ENCODE measurements at places on chromosomes 11 and 22.

GRCh38 chr11:134685793-134686380 lies 273.8 kb upstream of the B3GAT1 start:
- no peak for DNase-seq

- no peak for DNase-seq
Measured at GRCh38 chr11:94746721-94747120, 21.4 kb upstream of the AMOTL1 start.

DNA sequence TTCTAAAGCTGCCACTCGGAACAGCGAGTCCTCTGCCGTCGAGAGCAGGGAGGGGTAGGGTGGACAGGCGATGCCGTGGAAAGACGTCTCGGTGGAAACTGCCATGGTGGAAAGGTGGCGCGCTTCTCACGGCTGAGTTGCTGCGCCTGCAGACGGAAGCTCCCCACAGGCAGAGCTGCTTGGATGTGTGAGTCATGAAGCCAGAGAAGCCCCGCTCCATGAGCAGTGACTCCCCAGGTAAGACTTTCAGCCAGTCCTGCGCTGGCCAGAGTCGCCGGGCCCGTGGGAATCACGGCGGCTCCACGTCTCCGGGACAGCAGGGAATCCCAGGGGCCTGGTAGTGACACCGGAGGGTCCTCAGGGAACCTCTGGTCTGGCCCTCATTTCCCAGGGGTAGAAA lies 4.0 kb upstream of the TRMU start:
- no peak for DNase-seq

DNA sequence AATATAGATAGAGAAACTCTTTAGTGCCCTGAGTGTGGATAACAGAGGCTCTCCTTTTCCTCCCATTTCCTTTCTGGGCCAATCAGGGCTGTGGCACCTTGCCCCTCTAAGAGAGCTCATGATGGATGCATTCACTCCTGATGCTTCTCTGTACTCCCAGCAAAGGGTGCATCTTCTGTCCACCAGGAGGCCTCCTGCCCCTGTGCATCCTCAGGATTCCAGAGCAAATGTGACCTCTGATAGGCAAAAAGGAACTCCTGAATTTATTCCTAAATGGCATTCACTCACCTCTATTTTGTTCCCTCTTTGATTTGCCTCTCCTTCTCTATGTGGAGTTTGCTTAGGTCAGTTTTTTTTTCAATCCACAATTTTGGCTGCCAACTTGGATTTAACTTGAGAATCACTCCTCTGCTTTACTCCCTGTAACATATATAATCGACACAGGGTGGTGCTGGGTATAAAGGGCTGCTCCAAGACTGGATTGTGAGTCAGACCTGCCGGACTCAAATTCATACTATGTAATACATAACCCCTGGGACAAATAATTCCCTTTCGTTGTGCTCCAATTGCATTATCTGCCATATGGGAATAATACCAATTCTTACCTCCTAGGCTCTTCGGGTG lies 1.1 kb upstream of the MRGPRX4 start:
- no peak for DNase-seq

- no peak for DNase-seq
Measured at GRCh38 chr11:32831221-32831620, 1.5 kb downstream of the PRRG4 start.

DNA sequence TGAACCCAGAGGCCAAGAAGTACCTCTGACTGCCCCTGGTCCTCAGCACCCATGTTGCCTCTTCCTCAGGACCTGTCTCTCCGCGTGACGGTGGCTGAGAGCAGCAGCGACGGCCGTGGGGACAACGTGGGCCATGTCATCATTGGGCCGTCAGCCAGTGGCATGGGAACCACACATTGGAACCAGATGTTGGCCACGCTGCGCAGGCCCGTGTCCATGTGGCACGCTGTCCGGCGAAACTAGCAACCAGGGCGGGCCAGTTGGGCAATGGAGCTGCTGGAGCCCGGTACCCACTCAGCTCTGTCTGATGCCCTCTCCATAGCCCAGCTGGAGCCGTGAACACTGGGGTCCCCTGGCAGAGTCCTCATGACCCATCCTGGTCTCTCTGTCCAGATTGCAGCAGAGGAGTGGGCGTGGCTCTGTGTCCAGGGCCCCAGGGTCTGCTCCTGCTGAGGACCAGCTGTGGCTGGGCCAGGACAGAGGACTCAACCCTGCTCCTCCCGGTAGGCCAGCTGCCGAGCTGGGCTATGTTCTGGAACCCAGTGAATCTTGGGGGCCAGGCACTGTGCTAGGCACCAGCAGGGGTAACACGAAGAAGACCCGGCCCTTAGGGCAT lies 8.0 kb upstream of the RHOD start:
- DNase-seq = no peak

- DNase-seq = peak; percentile 7
Measured at GRCh38 chr22:39994566-39995392, at the start of gene FAM83F. FAM83F (plus strand) TSS chr22:39994954; CDS start chr22:39995043, 89 bp downstream.

DNA sequence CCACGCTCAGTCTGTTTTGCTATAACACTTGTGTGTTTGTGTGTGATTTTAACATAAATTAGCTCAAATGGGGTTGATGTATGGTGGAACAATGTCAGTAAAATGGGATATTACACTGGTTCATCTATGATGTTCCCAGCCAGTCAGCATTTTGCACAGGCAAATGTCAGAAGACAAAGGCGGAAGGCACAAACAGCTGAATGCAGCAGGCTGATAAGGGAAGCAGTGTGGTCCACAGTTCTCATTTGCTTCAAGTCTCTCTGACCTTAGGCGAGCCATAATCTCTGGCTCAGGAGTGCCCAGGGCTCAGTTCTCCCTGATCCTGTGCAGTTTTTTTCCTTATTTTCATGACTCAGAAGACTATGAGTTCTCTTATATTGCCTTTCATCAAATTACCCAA lies 102.7 kb downstream of the FAR1 start:
- no peak for DNase-seq

DNA sequence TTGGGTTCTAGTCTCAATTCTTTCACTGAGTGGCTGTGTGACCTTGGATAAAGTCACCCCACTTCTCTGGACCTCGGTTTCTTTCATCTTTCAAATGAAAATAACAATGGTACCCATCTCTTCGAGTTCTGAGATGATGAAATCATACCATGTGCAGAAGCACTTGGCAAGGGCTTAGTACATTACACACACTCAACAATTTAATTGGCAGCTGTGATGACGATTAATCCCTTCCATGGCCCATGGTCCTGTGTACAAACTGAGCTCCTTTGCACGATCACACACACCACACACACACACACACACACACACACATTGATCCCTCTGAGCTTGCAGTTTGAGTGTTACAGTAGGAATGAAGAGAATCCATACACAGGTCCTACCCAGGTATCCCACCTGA lies 103.4 kb upstream of the ASPHD2 start:
- no peak for DNase-seq

GRCh38 chr11:46302866-46303265 lies 25.4 kb downstream of the CREB3L1 start:
- no peak for DNase-seq

DNA sequence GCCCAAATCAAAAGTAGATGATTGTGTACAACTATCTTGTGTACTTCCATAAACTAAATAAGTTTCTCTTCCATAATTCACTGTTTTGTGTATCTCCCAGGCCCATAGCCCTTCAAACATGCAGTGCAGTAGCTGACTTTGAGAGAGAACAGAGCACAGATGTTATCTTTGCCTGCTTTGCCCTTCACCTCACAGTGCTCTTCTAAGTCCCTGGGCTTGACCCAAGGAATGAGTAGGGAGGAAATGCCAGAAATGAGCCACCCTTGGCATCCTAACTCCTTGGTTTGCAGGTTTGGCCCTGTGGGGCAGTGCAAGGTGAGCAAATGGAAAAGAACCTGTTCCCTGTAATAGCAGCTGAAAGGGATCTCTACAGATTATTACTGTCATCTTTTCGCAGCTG lies 79.2 kb downstream of the STIM1 start:
- no peak for DNase-seq

- no peak for DNase-seq
Measured at GRCh38 chr22:31867386-31868153, 76.8 kb upstream of the YWHAH start.

DNA sequence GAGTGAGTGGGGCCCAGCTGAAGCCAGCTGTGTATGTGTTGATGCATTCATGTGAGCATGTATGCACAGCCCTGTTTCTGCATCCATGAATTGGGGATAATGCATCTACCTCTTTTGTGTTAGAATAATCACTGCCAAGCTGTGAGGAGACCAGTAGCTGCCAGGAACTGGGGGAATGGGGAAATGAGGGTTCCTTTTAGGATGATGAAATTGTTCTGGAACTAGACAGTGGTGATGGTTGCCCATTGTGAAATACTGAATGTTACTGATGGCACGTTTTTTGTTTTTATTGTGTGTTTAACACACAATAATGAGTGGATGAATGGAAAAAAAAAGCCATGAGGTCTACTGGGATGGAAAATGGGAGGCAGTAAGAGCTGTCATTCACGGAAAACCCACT lies 45.3 kb upstream of the WNT11 start:
- DNase-seq = no peak

DNA sequence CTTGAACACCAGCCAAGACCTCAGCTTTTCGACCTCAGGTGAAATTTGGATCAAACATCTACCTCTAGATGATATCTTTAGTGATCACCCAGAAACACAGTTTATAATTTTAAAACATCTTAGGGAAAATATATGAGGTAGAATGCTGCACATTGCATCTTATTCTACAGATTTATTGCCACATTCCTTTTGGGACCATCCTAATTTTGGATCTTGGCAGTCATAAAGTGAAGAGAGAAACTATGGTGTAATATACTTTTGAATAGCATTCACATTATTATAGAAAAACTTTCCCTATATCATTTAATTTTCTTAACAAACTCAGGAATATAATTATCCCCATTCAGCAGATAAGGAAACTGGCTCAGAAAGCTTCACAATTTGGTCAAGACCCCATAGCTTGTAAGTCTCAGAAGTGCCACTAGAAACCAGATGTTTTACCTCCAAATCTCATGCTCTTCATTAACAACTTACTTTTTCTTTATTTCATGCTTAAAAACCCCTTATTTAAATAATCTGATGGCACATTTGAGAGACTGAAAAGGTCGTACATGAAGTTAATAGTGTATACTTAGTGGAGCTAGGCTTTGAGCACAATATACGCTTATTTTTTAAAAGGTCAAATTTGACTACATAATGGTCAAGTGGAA lies 199.2 kb upstream of the CTSC start:
- no peak for DNase-seq

DNA sequence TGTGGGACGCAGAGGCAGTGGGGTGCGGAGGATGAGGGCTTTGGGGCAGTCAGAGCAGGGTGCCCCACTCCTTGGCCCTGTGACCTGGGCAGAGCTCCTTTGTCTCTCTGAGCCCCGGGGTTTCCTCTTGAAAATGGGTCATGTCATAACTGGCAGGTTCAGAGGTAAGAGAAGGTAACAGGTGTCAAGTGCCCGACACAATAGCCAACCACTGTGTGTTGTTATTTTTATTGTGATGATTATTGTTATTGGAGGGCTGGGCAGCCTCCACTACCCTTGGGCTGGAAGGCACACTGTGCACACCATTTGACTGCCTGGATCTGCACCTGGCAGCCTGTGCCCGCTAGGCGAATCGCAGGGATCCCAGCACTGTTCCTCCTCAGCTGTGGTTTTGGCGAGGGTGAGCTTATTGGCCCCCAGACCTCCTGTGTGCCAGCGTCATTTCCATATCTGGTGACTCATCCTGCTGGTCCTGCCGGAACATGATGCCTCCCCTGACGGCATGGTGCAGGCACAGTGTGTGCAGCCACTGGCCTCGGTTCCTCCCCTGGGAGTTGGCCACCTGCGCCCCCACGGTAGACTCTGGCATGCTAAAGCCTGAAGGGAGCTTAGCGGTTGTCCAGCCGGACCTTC lies 15.4 kb upstream of the SOX10 start:
- DNase-seq = no peak

DNA sequence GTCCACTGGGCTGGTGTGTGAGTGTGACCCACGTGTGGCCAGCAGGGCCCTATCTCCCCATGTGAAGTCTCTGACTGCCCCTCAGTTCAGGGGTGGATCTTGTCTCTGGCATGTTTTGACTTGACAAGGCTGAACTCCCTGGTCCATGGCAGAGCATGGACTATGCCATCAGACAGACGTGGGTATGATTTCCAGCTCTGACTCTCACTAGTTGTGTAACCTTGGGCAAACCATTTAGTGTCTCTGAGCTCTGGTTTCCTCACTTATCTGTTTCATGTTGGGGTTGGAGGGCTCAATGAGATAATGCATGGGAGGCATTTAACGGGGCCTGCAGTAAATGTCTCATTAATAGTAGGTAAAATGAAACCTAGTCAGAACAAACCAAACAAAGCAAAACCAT lies 254.5 kb upstream of the NARS2 start:
- DNase-seq = no peak

DNA sequence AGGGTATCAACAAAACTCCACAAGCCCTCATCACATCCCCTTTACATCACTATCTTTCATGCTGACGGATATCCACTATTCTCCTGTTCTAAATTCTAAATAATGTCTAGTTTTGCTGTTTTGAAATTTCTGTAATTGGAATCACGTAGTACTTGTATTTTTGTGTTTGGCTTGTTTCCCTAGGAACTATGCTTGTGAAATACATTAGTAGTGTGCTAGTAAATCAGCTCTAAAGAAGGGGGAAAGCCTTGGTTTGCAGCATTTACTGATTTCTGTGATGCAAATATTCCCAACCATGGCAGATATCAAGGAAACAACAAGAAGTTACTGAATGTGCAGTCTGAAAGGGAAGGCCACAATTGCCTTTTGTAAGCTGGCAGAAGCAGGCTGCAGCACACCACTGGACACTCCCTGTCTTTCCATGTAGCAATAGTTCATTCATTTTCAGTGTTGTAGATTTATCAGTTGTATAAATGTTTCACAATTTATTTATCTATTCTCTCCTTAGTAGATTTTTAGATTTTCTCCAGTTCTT lies 4.7 kb upstream of the FOLH1 start:
- DNase-seq = no peak

DNA sequence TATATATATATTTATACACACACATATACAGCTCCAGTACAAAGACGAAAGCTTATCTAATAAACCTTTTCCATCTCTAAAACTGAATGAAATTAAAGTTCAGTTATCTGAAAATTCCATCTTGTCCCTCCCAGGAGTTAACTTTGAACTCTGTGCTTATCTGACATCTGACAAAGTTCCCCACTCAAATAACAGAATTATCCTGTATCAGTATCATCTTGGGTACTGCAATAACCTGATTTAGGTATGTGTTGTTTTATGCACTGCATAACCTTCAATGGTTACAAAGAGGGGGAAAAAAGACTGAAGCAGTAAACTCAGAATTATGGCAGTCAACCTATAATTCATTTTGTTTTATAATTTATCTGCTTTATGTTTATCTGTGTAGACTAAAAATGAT lies 96.6 kb downstream of the SGSM3 start:
- DNase-seq = no peak

DNA sequence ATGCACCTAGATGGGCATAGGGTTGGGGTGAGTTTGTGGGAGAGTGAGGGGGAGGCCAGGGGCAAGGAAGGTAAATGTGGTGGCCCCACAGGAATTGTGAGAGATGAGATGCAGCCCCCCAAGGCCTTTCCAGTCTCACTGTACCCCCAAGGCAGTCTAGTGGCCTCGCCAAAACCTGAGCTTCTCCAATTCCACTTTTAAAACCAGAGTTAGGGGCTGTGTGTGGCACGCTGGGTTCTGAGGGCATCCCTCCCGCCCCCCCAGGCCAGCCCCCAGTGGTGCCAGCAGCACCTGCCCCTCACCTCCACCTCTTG lies 40.4 kb downstream of the KCNC1 start:
- no peak for DNase-seq

GRCh38 chr11:729492-730074 lies 17.7 kb upstream of the TALDO1 start:
- no peak for DNase-seq

- peak; percentile 20 for DNase-seq
Measured at GRCh38 chr11:9313648-9314290, 624 bp downstream of the TMEM41B start.

GRCh38 chr22:38704654-38705234 lies 1.0 kb upstream of the GTPBP1 start:
- no peak for DNase-seq

Data from T-helper 9 cell (primary cell).